Caki2 (cell line): ENCODE measurements at places on chromosomes 6 and 20. TPM values are rescaled to one million over a fixed set of nuclear protein-coding genes. Genes with fewer than 3 reads are reported as not detected.

GRCh38 chr6:144488590-144488989, 203.5 kb downstream of the UTRN start:
- DNase-seq = no peak

DNA sequence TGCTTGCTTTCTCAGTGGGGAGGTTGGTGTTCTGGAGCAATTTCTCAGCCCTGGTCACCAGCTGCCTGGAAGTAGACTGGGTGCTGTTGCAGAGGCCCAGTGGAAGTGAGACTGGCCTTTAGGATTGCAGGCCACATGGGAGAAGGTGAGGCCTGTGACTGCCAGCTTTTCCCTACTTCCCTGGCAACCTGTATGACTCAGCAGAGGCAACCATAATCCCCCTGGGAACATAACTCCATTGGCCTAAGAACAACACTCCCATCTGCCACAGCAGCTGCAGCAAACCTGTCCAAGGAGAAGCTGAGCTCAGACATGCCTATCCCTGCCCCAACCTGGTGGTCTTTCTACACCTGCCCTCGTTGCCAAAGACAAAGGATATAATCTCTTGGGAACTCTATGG, 473.5 kb upstream of the SPTLC3 start:
- DNase-seq = no peak

GRCh38 chr6:87661016-87661415, 41.0 kb downstream of the AKIRIN2 start:
- DNase-seq = no peak

GRCh38 chr6:117288083-117288715, 22.8 kb downstream of the VGLL2 start:
- DNase-seq = no peak

GRCh38 chr6:95545226-95545625, 32.1 kb upstream of the MANEA start:
- DNase-seq = no peak

DNA sequence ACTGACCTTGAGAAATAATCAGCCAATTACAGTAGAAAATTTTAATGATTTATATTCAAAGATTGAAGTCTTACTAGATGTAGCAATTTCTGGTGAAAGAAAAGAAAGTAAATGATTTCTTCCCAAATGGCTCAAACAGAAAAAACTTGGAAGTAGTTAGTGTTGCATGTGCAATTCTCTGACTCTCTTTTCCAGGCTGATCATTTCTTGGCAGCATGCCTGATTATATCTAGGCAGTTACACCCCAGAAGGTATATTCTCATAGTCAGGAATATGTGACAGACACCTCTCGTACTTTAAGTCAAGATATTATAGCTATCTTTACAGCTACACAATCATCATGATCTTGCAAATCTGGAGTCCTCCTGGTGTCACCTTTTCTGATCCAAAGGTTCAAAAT, 122.9 kb downstream of the PDE7B start:
- no peak for DNase-seq

- DNase-seq = no peak
Observed at GRCh38 chr6:36873115-36873514, 1.5 kb downstream of the PPIL1 start.

DNA sequence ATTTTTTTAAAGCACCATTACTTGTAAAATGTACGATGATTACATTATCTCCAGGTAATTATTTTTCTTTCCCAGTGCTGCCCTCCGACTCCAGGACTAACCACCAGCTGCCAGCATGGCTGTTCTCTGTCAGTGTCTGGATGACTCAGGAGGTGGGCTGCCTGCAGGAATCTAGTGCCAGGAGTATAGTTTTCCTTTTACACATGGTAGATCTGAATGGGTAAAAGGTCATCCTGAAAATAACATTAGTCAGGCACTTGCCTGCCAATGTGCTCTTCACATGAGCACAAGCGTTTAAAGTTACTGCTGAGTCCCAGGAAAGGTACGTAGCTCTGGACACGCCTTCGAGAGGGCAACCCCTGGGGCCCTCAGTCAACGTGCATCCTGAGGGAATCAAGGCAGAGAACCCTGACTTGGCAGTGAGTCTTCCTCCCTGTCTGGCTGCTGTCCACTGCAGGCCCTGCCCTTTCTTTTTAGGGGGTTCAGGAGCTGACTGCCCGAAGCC, 2.4 kb downstream of the DYNLT1 start:
- peak; percentile 92 for DNase-seq

GRCh38 chr6:21679761-21680265, 86.3 kb downstream of the SOX4 start:
- DNase-seq = peak; percentile 12

- DNase-seq = no peak
Observed at GRCh38 chr20:15675813-15676484, 897.3 kb downstream of the KIF16B start.

GRCh38 chr6:26113570-26113969, 26.3 kb downstream of the HFE start:
- DNase-seq = no peak

DNA sequence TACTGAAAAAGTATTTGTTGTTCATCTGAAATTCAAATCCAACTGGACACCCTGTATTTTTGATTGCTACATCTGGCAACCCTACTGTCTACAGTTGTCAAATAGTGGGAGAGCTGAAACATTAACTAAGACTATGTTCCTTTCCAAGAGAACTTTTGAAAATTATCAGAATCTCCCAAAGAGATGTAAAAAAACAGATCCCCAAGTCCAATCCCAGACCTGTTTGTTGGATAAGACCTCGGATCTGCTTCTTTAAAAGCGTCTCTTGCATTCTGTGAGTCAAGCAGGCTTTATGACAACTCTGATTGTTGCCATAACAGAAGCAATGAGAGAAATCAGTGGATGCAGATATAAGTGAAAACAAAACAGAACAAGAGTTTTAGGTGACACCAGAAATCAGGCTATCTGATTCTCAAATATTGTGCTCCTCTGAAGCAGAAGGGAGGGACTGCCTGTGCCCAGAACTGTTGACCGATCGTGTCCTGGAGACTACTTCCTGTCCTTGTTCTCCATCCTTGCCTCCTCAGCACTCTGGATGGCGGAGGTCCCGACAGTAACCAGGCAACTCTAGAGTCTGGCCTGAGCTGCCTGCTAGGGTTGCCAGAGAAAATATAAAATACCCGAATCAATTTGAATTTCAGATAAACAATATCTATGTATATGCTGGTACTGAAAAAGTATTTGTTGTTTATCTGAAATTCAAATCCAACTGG, 853.8 kb downstream of the MAFB start:
- DNase-seq = no peak

GRCh38 chr6:27830212-27830599, 82.0 kb downstream of the OR2B2 start:
- no peak for DNase-seq

GRCh38 chr6:139654888-139655782, 280.7 kb upstream of the CITED2 start:
- no peak for DNase-seq

GRCh38 chr20:19292254-19292653, 79.8 kb downstream of the SLC24A3 start:
- DNase-seq = no peak

GRCh38 chr20:58623579-58624473, 27.3 kb upstream of the STX16 start:
- DNase-seq = peak; percentile 91

- peak; percentile 84 for DNase-seq
Observed at GRCh38 chr6:116557893-116558292, 4.3 kb downstream of the CALHM4 start.

GRCh38 chr6:37648465-37649330, 49.0 kb downstream of the MDGA1 start:
- no peak for DNase-seq

- no peak for DNase-seq
Observed at GRCh38 chr6:4624726-4625125, 151.5 kb upstream of the CDYL start.

DNA sequence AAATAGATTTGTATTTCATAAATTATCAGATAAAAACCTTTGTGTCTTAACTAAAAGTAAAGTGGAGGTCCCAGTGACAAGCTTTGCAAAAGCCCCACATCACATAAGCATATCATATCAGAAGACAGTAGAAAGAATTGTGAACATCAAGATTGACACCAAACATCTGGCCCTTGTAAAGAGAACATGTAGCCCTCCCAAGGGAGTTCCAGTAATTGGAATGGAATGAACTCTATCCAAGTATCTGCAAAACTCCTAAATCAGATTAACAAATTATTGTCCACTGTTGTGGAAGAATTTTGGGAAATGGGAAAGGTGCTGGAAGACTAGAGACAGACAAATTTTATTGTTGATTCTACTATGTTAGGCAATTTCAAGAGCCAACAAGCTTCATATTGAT, 268.8 kb downstream of the KCNQ5 start:
- DNase-seq = no peak

GRCh38 chr6:36000451-36000850, 24.0 kb downstream of the SLC26A8 start:
- DNase-seq = no peak

- DNase-seq = no peak
Observed at GRCh38 chr20:3011752-3012151, 31.7 kb upstream of the GNRH2 start.

DNA sequence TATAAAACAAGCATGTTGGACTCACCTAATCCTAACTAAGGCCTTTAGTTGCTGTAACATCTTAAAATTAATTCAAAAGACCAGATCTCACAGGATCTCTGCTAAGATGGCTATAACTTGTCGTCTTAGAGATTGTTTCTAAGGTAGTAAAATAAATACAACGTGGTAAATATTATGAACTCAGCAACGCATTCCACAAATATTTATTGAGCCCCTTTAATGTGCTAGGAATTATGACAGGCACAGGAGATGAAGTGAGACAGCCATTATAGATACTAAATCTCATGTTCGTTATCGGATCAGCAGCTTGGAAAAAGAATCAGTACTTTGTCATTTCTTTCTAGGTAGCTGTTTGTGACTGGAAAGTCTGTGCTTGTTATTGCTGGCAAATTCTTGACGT, 20.9 kb upstream of the MCM3 start:
- DNase-seq = no peak

DNA sequence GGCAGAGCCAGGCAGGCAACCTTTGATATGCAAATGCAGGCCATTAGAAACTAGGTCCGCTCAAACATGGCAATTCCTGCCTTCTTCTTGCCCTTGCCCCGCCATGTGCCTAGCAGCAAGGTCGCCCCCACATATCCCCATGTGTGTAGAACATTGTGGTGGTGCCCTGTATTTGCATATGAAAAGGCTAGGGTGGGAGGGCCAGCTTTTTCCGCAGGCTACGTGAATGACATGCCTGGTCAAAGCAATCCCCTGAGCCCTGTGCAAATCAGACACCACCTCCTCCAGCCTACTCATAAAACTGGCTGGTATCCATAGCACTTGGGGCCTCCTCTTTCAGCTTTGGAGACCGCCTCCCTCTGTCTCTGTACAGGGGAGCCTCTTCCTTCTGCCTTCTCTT, 31.6 kb downstream of the GSTA2 start:
- no peak for DNase-seq

DNA sequence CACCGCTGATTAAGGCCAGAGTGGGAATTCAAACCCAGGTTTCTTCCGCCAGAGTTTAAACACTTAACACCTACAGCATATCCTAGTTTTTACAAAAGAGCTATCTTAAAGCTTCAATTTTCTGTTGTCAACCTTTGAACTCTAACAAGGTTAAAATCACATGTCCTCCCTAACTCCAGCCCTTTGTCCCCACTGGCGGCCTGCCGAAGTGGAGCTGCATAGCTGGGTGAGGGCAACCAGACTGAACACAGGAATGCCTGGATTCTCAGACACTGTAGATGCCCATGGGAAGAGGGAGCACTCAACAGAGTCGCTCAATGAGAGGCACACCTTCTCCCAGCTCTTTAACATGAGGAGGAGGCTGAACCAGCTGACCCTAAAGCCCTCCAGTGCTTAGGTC, 59.1 kb downstream of the LRFN2 start:
- no peak for DNase-seq

- DNase-seq = no peak
Observed at GRCh38 chr20:57897156-57897874, 187.5 kb upstream of the PMEPA1 start.

DNA sequence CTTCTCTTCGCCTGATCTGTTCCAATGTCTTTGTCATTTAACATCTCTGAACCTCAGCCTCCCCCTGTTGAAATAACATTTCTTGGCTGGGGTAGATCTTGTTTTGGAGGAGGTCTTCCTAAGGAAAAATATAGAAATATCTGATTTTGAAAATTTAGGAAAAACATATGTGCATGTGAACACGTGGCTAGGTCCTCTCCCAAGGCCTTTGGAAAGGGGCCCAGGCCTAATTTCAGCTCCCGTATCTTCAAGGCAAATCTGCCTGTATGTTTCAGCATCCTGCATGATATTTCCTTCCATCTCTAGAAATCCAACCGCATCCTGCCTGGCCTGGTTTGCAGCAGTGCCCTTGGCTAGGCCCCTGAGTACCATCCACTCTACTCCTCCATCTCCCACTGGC, 261.2 kb downstream of the PHACTR1 start:
- no peak for DNase-seq

- no peak for DNase-seq
Observed at GRCh38 chr6:89977808-89978748, 83.8 kb downstream of the GJA10 start.

DNA sequence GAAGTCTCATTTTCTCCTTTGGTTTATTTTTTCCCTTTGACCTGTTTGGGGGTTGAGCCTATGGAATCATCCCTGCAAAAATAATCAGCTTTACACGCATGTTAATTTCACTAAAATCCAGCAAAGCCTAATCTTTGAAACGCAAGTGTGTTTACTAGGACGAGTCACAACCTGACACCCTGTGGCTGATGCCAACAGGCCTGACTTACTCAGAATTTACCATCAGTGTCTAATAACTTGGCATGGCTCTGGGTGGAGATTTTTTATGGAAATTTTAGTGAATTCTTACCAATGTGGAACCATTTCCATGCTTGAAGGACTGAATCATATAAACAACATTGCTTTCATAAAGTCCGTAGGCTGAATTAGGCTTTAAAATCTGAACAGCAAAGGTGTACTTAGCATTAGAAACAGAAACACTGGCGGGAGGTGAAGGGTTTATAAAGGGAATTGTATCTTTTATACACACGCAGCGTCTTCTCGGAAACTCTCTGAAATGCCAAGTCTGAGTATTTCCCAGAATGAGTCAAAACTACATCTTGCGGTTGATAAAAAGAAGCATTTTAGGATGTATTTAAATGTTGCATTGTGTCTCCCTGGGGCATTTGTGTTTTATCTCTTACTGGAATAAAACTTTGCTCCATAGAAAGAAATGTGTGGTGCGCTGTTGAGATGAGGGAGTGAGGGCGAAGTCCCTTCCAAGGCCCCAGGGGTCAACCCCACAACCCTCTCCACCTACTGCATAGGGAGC, 81.2 kb downstream of the DACT2 start:
- DNase-seq = no peak

- DNase-seq = no peak
Observed at GRCh38 chr6:154886471-154886870, 108.6 kb upstream of the TIAM2 start.

The SLC44A4 gene
- total RNA-seq = 0.54 TPM in 1 of 2 replicates, not detected in the other

The LST1 gene
- not detected in 2 replicates for total RNA-seq

The MMP24 gene
- 14.3 and 17.1 TPM in 2 replicates for total RNA-seq

The BTBD3 gene
- 21.7 and 44.2 TPM in 2 replicates for total RNA-seq

The AAR2 gene
- total RNA-seq = 40.3 and 45.1 TPM in 2 replicates

The C20orf141 gene
- total RNA-seq = not detected in 2 replicates

The SNAP91 gene
- total RNA-seq = not detected in 2 replicates

The ADGRG6 gene
- 33.4 and 44.6 TPM in 2 replicates for total RNA-seq

The CLVS2 gene
- total RNA-seq = not detected in 2 replicates

The EFCAB8 gene
- total RNA-seq = not detected in 2 replicates

The RHAG gene
- not detected in 2 replicates for total RNA-seq

The PACRG gene
- not detected in 2 replicates for total RNA-seq

The RSPH4A gene
- total RNA-seq = not detected in 2 replicates

The MBOAT1 gene
- 13.3 and 14.7 TPM in 2 replicates for total RNA-seq

The OXT gene
- total RNA-seq = not detected in 2 replicates

The RGL2 gene
- 38.8 and 53.7 TPM in 2 replicates for total RNA-seq

The MARCKS gene
- 43.4 and 48.6 TPM in 2 replicates for total RNA-seq

The DDX27 gene
- 59.1 and 70.2 TPM in 2 replicates for total RNA-seq

The FOXP4 gene
- 0.03 and 1.6 TPM in 2 replicates for total RNA-seq
